ENCODE measurements at places on chromosomes 6 and 20.

DNA sequence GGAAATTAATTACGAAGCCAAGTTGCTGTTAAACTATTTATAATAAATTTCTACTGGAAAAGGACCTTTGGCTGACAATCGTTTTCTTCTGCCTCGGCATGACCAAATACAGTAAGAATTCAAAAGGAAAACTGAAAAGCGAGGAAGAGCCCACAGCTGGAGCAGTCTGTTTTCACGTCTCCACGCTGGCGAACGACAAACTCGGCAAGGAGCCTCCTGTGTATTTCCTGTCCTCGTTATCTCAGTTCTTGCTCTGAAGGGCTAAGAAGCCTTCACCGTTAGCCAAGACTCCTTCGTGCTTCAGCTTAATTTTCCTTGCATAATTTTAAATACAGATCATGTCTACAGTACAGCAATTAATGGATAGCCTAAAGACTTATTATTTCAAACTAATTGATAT is 214.3 kb upstream of the PLCB4 start:
- DNase-seq: no peak

GRCh38 chr20:36919715-36920333 is 31.7 kb downstream of the SAMHD1 start:
- no peak for DNase-seq

GRCh38 chr6:3884007-3884745 is 35.0 kb downstream of the FAM50B start:
- DNase-seq: no peak

- DNase-seq: no peak
These were observed 25.8 kb downstream of the BHLHE23 start for GRCh38 chr20:62980970-62981369.

DNA sequence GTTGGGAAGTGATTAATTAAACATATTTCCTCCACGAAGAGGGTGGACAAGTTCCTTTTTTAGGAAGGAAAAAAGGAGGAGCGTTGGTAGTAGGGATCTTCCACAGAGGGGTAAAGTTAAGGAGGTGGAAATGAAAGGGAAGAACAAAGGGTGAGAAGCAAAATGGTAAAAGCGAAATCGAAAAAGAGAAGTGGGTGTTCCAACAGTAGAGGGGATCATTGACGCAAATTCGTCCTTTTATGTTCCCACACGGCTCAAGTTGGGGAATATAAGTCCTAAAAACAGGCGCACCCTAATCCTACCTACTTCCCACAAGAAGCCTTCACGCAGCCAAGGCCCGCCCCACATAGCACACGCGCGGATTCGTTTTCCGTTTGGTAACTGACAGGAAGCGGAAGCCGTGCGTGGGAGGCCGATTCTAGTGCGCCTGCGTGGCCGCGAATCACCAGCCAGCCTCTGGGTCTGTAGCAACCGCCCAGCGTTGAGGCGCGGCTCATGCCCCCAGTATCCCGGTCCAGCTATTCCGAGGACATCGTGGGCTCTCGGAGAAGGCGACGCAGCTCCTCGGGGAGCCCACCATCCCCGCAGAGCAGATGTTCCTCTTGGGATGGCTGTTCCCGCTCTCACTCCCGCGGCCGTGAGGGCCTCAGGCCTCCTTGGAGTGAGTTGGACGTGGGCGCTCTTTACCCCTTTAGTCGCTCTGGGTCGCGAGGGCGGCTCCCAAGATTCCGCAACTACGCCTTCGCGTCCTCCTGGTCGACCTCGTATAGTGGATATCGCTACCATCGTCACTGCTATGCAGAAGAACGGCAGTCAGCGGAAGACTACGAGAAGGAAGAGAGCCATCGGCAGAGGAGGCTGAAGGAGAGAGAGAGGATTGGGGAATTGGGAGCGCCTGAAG is at the start of gene NKAPL:
TSS of gene NKAPL (plus strand) at position 421 of the 901 bp plus-strand sequence. CDS start at position 496, 75 bp downstream.
- peak; percentile 46 for DNase-seq

GRCh38 chr6:150788089-150788488 is 77.4 kb upstream of the MTHFD1L start:
- DNase-seq: no peak

DNA sequence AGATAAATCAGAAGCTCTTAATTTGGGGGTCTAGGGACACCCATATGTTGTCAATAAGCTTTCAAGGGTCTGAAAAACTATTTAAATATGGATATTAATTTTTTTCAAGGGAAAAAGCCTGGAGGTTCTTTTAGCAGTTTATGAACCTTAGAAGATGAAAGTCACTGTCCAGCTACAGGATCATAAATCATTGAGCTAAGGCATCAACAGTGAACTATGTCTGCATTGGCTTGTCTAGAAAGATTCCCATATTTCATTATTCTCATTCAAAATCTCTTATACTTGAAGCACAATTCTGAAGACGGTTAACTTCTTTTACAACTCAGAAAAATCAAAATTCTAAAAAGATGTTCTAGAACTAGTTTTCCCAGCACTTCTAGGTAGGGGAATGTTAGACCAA is 34.9 kb upstream of the SNX9 start:
- DNase-seq: no peak

- no peak for DNase-seq
These were observed 25.9 kb upstream of the ROS1 start for GRCh38 chr6:117451671-117452070.

DNA sequence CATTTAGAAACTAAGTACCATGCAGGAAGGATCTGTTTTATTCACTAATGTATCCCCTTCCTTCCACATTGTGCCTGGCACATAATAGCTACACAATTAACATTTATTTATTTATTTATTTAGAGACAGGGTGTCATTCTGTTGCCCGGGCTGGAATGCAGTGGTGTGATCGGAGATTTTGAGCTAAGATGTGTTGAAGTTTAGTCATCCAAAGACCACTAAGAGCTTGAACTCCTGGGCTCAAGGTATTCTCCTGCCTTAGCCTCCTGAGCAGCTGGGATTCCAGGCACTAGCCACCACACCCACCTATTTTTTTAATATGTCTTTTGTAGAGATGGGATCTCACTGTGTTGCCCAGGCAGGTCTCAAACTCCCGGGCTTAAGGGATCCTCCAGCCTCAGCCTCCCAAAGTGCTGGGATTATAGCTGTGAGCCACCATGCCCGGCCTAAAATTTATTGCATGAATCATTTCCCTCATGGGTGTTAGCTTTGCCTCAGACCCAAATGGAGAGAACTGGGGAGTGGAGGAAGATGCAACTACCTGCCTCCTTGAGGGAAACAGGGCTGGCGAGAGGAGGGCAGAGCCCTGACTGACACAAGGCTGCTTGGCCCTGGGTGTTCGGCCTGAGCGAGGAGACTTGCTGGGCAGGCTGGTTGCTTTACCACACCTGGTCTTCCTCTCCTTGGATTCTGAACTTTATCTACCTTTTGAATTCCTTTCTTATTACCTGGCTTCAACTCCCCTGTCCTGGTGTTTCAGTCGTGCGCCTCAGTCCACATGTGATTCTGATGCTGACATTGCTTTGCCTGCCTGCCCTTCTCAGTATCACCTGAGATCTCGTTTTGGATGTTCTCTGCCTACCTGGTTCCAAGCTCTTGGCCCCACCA is 1.7 kb upstream of the DYNLT1 start:
- no peak for DNase-seq

- no peak for DNase-seq
These were observed 110.3 kb upstream of the BACH2 start for GRCh38 chr6:90406957-90407356.

DNA sequence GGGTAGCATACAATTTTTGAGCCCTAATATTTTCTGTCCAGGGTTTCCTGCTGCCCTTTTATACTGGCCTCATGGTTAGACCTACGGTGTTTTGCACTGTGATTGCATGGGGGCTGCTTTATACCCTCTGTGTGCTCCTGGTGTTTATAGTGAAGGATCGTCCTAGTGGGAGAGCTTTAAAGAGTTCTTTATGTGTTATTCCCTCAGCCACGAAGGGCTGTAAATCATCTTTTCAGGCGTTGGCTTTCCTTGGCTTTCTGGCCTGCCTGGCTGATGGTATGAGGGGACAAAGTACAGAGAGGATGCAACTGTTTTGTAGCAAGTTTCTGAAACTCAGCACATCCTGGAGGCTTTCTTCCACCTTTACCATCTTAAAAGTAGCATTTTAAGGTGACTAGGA is 464.3 kb downstream of the EPM2A start:
- no peak for DNase-seq

DNA sequence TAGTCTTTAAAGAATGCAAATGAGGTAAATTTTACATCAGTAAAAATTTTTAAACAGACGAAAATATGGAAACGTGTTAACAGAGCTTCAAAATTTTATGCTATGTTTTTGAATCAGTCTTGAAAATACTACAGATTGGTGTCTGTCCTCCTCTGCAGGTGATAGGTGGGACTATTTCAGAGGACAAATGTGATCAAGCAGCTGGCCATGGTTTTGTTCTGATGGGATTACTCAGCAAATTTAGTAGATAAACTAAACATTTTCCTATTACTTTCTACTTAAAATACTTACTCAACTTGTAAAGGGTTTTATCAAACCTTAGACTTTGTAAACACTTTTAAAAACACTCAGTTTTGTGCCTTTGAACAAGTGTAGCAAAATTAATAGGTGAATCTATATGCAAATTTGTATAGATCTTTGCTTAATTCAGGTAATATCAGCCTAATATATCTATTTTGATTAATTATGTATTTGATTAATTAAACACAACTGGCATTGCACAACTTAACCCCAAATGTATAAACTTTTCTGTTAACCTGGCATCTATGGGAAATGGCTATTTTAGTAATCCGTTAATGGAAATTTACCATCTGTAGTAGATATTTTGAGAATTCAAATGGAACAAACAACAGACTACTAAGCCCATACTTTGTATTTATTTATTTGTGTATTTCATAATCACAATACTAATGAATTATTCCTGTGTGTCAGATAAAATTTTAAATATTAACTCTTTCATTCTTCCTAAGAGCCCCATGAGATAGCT is 22.5 kb downstream of the ADGRB3 start:
- DNase-seq: no peak

DNA sequence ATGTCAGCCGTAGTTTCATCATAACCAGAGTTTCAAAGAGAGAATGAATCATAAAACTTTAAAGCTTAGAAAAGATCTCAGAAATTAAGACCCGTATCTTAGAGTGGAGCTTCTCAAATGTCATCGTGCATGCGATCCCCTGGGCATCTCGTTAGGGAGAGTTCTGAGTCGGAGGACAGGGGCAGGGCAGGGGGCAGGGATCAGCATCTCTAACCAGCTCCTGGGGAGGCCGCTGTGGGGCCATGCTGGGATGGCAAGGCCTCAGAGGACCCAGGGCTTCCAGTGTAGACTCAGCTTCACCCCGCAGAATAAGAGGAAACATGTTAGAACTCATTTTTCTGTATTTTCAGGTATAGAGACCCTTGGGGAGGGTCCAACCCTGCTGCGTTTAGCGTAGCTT is 72.0 kb upstream of the AFDN start:
- no peak for DNase-seq

DNA sequence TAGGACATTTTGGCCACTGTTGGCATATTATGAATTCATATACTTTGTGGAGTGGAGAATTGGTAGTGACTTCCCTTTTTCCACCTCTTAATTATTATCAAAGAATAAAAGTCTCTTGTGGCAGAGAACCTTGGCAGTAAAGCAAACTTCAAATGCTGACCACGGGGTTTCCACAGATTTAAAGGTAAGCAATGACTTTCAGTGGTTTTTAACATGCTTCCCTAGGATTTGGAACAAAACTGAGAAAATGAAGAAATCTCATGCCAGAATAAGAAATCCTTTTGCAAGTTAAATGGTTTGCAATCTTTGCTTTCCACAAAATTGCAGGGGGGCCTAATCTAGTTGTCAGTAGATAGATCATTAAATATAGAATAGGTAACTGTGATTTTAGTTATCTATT is 2.0 kb upstream of the SDC4 start:
- no peak for DNase-seq

DNA sequence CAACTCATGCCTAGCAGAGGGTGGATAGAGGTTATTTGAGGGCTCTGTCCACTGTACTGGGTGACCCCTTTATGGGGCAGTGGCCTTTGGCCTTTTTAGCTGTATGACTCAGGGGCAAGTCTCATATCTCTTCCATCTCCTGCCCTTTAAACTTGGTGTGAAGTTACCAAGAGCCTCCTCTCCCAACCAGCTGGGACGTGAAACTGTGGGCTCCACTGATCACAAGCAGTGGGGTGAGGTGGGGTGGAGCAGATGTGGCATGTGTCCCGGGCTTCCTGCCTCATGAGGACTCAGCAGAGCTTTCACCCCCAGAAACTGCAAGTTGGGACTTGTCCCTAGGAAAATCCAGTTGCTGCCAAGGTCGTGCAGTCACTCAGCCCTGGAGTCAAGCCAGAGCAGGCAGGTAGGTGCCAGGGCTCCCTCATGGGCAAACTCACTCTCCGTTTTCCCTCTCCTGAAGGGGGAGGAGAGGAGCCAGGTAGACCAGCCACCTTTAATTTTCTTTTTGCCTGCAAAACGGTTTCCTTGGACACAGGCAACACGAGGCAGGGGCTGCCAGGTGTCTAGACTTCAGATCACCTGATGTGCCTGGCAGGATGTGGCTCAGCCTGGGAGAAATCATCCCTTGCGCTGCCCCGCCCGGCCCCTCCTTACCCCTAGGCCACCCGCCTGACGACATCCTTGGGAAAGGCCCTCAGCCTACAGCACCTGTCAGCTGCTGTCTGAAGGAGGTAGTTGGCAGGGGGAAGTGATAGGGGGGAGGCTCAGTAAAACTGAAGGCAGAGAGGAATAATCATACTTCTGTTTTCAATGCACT is 4.0 kb downstream of the CDKN1A start:
- DNase-seq: peak; percentile 42

- no peak for DNase-seq
These were observed 167.9 kb upstream of the TNFAIP3 start for GRCh38 chr6:137699031-137699683.

DNA sequence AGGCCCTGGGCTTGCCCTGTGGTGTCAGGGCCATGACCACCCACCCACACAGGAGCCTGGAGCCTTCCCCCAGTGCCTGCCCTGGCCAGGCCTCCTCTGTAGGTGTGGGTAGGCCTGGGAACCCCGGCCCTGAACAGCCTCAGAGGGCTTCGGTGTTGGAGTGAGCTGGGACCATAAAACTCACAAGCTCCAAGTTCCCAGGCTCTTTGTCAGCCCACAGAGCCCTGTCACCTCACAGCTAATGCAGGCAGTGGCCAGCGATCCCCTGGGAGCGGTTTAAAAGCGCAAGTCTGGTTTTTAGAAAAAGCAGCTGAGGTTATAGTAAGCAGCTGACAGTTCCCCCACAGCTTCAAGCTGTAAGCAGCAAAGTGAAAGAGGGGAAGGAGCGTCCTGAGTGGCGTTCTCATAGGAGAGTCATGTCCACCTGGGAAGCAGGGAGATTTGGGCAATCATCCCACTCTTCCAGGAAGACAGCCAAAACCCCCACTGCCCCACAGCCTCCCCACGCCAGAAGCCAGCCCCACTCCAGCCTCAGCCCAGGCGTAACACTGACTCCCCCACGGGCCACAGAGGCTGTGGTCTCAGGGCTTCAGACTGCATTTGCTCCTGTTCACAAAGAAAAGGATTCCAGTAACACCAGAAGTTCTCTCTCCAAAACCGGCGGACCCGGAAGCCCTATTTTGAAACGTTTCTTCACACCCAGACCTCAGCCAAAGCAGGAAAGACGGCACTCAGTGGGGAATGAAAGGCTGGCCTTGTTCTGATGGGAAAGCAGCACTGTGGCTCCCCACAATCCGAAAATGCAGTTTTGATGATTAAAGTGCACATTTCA is 34.3 kb upstream of the FOXC1 start:
- DNase-seq: no peak

GRCh38 chr20:34516247-34517113 is at the start of gene DYNLRB1:
TSS of gene DYNLRB1 (plus strand) at chr20:34516422. CDS start at chr20:34516459, 37 bp downstream.
- DNase-seq: peak; percentile 95
